ENCODE measurements at places on chromosomes 3 and 15. TPM values are rescaled to one million over a fixed set of nuclear protein-coding genes. Genes with fewer than 3 reads are reported as not detected.

DNA sequence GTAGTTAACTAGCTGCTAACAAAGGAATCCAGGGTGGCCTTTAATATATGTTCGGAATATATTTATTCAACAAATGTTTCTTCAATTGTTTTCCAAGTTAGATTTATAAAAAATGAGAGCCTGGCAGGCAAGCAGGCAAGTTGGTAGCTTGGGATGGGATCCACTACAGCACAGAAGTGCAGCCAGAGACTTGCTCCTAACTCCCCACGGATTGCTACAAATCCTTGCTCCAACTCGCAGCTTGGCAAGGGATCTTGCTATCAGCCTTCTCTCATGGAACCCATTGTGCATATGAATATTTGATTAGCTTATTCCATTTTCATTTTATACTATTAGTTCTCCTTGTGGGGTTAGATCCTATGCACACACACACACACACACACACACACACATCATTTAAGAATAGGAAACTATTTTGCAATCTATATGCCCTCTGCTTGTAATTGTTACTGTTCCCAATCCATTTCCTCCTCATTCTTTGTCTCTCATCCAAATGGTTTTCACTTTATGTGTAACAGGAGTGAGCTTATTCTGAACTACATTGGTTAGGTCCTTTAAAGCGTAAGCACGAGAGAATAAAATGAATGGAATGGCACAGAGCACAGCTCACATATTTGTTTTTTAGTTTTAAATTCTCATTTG is 505.6 kb downstream of the LPP start:
- peaks cover 57% of the 10 kb centered on the region for H3K4me1 ChIP-seq

DNA sequence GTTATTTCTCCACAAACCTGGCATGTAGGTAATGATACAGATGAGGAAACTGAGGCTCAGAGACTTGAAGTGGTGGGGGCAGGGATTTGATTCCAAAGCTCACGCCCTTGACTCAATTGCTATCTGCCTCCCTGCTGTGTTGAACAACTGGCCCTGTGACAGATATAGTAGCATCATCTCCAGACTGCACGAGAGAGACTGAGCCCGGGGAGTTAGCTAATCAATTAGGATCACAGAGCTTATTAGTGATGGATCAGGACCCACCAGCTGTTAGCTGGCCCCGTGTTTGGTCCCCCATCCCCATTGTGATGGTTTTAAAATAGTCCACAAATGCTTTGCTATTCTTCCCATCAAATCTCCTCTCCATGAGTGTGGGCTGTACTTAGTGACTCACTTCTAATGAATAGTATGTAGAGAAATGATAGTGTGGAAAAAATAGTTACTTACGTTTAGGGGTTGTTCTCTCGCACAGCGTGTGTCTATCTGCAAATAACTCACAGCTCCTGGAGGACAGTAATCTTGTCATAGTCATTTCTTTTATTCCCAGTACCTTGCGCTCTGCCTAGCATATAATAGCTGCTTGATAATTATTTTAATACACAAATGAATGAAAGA is 74.4 kb upstream of the KLF13 start:
- no peaks in the 10 kb centered on the region for H3K4me1 ChIP-seq
- no peak for DNase-seq
- no peak overlapping the region for H3K4me3 ChIP-seq
- no peak overlapping the region for H3K27ac ChIP-seq

PATL2 gene
- total RNA-seq = 0.40 TPM

RGMA gene
- 218 TPM for total RNA-seq

CYP19A1 gene
- not detected for total RNA-seq
